NCI-H1436 (cell line): ENCODE measurements at places on chromosomes 7 and 10.

DNA sequence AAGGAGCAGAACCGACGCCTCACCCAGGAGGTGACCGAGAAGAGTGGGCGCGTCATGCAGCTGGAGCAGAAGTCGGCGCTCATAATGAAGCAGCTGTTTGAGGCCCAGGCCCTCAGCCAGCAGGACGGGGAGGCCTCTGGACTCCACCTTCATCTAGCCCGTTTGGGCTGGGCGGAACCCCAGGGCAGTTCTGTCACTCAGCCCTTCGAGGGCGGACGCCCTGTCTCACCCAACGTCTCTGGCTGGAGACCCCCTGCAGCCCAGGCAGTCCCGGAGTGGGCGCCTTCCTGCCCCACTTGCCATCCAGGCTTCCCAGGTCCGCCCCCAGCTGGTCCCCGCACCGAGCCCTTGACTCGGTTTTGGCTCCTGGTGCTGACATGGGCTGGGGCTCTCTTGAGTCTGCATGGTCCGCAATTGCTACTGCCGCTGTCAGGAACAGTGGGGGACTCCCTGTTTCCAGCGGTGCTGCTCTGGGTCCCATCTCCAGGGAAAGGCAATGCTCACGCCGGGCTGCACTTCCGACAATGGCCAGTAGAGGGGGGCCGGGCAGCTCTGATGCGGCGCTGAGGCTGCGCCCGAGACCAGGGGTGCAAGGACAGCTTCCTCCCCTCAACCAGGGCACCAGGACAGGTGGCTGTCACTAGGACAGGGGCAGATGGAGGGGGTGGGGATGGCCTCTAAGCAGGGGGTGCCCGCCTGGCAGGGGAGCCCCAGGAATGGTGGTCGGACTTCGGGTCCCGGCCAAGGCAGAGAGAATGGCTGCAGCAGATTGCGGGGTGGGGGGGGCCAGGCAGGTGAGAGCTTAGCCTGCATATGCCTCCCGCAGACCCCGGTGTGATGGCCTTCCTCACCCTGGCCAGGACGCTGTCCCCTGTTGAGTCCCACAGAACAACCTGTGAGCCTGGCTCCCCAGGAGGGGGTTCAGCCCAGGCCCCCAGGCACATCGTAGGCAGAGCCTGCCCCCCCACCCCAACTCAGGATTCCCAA is 71.2 kb upstream of the KCTD7 start:
- no peak for DNase-seq

- no peak for DNase-seq
Observed at GRCh38 chr7:132410385-132410784, 165.9 kb downstream of the PLXNA4 start.

DNA sequence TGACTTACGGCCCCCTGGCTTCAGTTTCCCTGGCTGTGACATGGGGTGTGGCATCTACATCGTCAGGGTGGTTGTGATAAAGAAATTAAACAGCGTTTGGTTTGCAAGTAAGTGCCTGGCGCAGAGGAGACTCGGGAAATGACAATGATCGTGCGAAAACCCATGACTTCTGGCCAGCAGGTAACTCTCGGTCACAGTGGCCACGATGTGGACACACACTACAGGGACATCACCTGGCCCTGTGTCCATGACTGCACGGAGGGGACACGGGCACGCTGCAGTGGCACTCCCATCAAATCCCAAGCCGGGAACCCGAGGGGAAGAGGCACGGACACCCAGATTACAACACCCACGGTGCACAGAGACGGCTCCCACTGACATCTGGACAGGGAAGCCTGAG is 28.7 kb downstream of the PAPOLB start:
- no peak for DNase-seq

- DNase-seq = no peak
Observed at GRCh38 chr10:7480742-7481367, 70.0 kb upstream of the SFMBT2 start.

DNA sequence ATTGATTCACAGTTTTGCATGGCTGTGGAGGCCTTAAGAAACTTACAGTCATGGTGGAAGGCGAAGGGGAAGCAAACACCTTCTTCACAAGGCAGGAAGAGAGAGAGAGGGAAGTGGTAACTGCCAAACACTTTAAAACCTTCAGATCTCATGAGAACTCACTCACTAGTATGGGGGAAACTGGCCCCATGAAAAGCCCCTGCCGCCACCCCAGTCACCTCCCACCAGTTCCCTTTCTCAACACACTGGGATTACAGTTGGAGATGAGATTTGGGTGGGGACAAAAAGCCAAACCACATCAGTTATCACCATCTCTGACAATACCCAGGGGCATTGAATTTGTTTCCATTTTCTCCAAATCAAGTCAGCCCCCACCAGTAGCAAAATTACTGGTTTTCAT is 740.4 kb downstream of the GATA3 start:
- no peak for DNase-seq

DNA sequence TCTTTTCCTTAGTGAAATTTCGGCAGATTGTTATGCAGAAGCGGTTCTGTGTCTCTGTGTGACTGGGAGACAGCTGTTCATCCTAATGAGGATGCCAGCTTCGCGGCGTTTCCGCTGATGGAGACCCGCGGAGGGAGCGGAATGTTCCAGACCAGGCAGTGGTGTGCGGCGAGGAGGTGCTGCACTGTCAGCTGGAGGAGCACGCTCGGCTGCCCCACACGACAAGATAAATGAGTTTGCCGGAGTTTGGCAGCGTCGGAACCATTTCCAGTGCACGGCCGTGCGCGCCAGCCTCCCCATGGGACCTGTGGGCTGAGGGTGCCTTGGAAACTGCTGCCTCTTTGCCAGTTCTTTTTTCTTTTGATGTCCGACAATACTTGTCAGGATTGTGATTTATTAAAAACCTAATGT is 64.6 kb downstream of the WDR37 start:
- DNase-seq = no peak
